ENCODE measurements at places on chromosomes 12 and 14.

GRCh38 chr12:3833670-3834310 is 39.4 kb downstream of the PARP11 start:
- no peak for DNase-seq

- no peak for DNase-seq
Measured at GRCh38 chr14:52879958-52880357, 70.9 kb downstream of the FERMT2 start.

- DNase-seq, result peak; percentile 45
Measured at GRCh38 chr12:109888179-109889020, 8.1 kb upstream of the GLTP start.

- DNase-seq, result no peak
Measured at GRCh38 chr12:124428792-124429281, 133.9 kb downstream of the RFLNA start.

GRCh38 chr12:101010896-101011295 is 199.1 kb downstream of the SLC5A8 start:
- no peak for DNase-seq

- no peak for DNase-seq
Measured at GRCh38 chr12:87441511-87441910, 587.7 kb downstream of the C12orf50 start.

- DNase-seq, result no peak
Measured at GRCh38 chr12:110640275-110641025, 26.5 kb downstream of the TCTN1 start.

DNA sequence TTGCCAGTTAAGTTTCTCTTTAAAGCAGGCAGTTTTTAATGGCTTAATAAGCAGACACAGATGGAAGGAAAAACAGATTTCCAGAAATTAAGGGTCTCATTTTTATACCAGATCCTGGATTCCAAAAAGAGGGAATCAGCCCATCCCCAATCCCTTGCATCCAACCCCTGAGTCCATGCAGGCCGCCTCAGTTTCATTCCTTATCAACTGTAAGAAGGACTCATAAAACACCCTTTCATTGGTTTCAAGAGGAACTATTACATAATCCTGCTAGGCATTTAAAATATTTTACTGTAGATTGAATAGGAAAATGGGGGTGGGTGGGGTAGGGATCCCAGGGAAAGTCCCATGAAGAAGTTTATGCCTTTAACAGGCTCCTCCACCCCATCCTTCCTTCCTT is 9.4 kb downstream of the CCDC184 start:
- DNase-seq, result no peak

GRCh38 chr12:18552829-18553228 is 185.0 kb downstream of the PLCZ1 start:
- no peak for DNase-seq

Measured in kidney epithelial cell (primary cell).